Activated T-helper 2 cell treated with anti-CD3 and anti-CD28 coated beads, Interferon-gamma antibody, Interleukin-2, Interleukin-4, amounts not matched to agents 10 μg/mL and 5 μg/mL and 100 μg/mL, durations not matched to agents 14 hours and 24 hours and 36 hours (primary cell): ENCODE measurements at places on chromosomes 3 and 15. TPM values are rescaled to one million over a fixed set of nuclear protein-coding genes. Genes with fewer than 3 reads are reported as not detected.
A peak's percentile ranks its signal among the peaks of the same experiment; 100 is the strongest.

The CADPS gene
- total RNA-seq = not detected in 2 replicates

The SLC12A6 gene
- 16.6 and 17.0 TPM in 2 replicates for total RNA-seq

The TF gene
- total RNA-seq = 0.11 and 0.25 TPM in 2 replicates

The GXYLT2 gene
- total RNA-seq = 0.05 TPM in 1 of 2 replicates, not detected in the other

The C3orf70 gene
- 0.05 and 0.07 TPM in 2 replicates for total RNA-seq

The ZCWPW2 gene
- 0.14 and 0.16 TPM in 2 replicates for total RNA-seq

DNA sequence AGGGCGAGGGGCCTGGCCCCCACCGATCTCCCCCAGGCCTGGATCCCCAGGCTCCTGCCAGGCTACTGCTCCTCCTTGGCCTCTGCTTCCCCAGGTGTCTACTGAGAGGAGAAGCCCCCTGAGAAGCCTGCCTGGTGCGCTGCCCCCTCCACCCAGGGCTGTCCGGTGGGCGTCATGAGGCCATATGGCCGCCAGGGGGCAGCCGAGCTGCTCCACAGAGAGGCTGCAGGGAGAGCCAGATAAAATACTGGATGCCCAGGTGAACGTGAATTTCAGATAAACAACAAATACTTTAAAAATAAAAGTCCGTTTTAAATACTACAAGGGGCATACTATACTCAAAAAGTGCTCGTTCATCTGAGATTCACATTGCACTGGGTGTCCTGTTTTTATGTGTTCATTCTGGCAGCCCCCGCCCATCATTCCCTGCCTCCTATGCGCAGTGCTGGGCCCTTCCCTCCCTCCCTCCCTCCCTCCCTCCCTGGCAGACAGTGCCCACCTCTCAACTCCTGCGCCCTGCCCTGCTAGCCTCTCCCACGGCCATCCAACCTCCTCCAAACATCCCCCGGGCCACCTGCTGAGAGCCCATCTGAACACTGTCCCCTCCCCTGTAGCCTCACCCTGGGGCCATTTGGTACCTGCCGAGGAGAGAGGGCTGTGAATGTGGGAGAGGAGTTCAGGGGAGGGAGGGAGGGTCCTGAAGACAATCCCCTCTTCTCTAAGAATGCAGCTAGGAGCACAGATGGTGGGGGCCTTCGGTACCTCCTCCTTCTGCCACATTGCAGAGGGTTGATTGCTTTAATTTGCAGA is 29.6 kb downstream of the PSTPIP1 start:
- peaks cover 81% of the 10 kb centered on the region for H3K36me3 ChIP-seq
- no peak overlapping the region for H3K4me3 ChIP-seq
- peaks cover 50% of the 10 kb centered on the region for H3K4me1 ChIP-seq
- peak; percentile 50 for DNase-seq
- H3K27me3 ChIP-seq = no peaks in the 10 kb centered on the region
- H3K27ac ChIP-seq = peak overlapping the region; percentile 80

DNA sequence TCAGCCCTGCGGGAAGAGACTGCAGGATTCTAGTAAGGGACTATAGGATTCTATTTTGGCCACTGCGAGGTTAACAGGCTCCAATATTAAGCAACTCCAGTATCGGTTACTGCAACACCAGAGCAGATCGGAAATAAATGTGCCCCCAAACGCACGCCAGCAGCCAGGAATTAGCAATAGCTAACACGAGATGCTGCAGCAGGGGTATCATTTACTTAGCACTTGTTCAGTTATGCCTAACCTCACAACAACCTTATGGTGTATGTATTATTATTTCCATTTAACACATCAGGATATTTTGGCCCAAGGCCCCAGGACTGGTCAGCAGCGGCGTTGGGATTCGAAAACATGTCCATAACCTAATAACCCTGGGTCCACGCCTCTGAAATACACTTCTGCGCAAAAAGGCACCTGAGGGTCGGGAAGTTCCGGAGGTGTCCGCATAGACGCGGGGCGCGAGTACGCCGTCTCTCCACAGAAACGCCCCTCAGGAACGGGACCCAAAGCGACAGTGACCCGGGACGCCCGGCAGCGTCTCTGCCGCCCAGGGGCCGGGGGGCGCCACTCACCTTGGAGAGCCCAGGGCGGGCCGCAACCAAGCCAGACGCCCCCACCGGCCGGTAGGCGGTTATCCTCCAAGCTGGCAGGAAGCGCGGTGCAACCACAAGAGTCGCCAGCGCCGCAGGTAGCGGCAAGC is 681 bp downstream of the PIK3CB start:
- no peak for DNase-seq
- H3K36me3 ChIP-seq = peaks cover 22% of the 10 kb centered on the region
- peak overlapping the region; percentile 95 for H3K4me3 ChIP-seq

- H3K27me3 ChIP-seq = no peaks in the 10 kb centered on the region
- no peak overlapping the region for H3K4me3 ChIP-seq
- peaks cover 5% of the 10 kb centered on the region for H3K4me1 ChIP-seq
- H3K36me3 ChIP-seq = peaks cover 8% of the 10 kb centered on the region
Observed at GRCh38 chr3:23884481-23884880, 32.3 kb downstream of the NKIRAS1 start.

- H3K27me3 ChIP-seq = no peaks in the 10 kb centered on the region
- H3K36me3 ChIP-seq = no peaks in the 10 kb centered on the region
- no peak for DNase-seq
- no peak overlapping the region for H3K27ac ChIP-seq
- H3K4me3 ChIP-seq = no peak overlapping the region
- H3K4me1 ChIP-seq = peaks cover 2% of the 10 kb centered on the region
Observed at GRCh38 chr3:168824107-168824506, 728.4 kb upstream of the GOLIM4 start.

DNA sequence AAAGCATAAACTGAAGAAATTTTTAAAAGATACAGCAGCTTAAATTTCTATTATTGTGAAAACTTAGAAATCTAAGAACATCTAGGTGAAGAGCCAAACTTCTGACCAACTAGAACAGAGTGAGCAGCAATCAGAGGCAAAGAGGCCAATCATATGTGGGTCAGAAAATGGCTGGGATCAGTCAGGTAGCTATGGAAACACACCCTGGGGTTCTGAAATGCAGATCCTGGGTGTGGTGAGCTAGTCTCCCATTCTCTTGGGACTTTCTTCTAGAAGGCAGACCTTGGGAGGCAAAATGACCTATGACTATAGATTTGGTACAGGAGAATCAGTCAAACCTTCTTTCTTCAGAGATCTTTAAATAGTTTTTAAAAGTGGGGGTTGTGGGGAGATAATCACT is 385.8 kb downstream of the TBC1D5 start:
- H3K27ac ChIP-seq = no peak overlapping the region
- no peak for DNase-seq
- no peak overlapping the region for H3K4me3 ChIP-seq

DNA sequence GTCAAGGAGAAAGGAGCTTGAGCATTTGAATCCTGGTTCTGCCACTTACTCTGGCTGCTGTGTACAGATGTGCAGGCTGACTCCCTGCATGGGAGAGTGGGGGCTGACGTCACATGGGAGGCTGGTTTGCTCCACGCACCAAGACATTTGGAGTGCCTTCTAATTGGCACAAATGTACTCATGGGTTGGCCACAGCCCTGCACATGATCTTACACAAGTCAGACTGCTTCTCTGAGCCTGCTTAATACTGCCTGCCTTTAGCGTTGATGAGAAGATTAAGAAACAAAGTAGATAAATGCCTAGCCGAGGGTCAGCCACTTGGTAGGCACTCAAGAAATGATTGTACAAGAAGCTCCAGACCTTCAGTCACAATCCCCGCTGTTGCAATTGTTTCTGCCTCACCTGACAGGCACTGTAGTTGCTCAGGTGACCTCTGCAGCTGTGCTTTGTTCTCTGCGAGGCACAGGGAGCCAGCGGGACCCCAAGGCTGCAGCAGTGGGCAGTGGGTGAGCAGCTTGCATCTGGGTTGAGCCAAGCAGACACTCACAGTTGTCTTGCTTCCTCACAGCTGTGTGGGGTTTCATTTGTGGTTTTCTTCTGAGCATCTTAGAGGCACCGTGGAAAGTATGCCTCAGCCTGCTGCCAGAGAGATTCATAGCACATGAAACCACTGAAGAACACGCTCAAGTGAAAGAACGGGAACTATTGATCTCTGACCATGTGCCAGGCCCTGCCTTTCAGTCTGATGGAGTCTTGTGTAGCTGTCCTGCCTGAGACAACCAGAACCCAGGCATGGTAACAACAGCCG is 33.1 kb downstream of the GRK7 start:
- peak overlapping the region; percentile 81 for H3K4me3 ChIP-seq
- DNase-seq = peak; percentile 74
- no peaks in the 10 kb centered on the region for H3K36me3 ChIP-seq
- H3K27ac ChIP-seq = peak overlapping the region; percentile 99
- no peaks in the 10 kb centered on the region for H3K27me3 ChIP-seq

- no peak overlapping the region for H3K4me3 ChIP-seq
- H3K27ac ChIP-seq = no peak overlapping the region
- H3K27me3 ChIP-seq = no peaks in the 10 kb centered on the region
- no peaks in the 10 kb centered on the region for H3K36me3 ChIP-seq
- DNase-seq = no peak
- peaks cover 42% of the 10 kb centered on the region for H3K4me1 ChIP-seq
Observed at GRCh38 chr3:100265016-100265415, 4.2 kb downstream of the TBC1D23 start.

DNA sequence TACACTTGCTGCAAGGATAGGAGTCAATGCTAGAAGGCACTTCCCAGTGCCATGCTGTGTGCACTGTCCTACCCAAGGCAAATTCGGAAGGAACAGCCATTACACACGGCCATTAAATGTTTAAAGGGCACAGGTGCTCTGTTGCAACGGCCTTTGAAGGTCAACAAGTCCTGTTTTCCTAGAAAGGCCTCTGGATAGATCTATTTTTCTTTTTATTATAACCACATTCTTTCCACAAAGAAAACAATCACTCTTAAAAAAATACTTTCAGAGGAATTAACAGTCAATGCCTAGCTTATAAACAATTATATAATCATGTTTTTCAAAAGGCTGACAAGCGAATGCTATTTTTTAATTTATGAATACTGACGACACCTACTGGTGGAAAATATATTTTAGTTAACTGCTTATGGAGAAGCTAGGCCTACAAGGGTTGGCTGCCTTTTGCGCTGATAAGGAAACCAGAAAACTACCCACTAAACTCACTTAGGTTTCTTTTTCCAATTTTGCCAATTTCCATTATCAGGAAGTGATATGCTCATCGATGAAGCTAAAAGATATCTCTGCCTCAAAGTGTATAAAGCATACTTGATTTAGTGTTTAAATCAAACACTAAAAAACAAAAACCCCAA is 2.4 kb downstream of the ARHGEF3 start:
- peak overlapping the region; percentile 77 for H3K27ac ChIP-seq
- peaks cover 53% of the 10 kb centered on the region for H3K4me1 ChIP-seq
- peak overlapping the region; percentile 74 for H3K4me3 ChIP-seq
- H3K27me3 ChIP-seq = no peaks in the 10 kb centered on the region
- H3K36me3 ChIP-seq = peaks cover 41% of the 10 kb centered on the region

- no peaks in the 10 kb centered on the region for H3K36me3 ChIP-seq
- H3K4me3 ChIP-seq = no peak overlapping the region
- peaks cover 22% of the 10 kb centered on the region for H3K27me3 ChIP-seq
- no peak for DNase-seq
- H3K27ac ChIP-seq = no peak overlapping the region
Observed at GRCh38 chr15:74227968-74228722, 8.0 kb upstream of the CCDC33 start.
